ENCODE measurements at places on chromosomes 7 and 10. TPM values are rescaled to one million over a fixed set of nuclear protein-coding genes. Genes with fewer than 3 reads are reported as not detected.
A peak's percentile ranks its signal among the peaks of the same experiment; 100 is the strongest.

DNA sequence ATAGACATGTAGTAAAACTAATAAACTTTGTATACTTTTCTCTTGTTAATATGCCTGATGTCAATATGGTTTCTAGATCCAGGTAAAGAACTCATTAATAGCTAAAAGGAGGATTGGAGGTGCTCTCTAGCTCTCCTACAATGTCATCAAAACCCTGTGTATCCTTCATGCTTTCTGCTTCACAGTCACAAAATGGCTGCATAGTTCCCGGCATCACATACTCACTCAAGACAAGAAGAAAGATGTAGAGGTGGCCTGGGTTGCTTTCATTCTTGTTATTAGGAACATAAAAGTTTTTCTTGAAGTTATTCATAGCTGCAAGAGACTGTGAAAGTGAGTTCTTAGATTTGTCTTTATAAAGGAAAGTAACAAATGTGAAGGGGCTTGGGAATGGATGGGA is 149.7 kb upstream of the EEPD1 start:
- no peak for DNase-seq

DNA sequence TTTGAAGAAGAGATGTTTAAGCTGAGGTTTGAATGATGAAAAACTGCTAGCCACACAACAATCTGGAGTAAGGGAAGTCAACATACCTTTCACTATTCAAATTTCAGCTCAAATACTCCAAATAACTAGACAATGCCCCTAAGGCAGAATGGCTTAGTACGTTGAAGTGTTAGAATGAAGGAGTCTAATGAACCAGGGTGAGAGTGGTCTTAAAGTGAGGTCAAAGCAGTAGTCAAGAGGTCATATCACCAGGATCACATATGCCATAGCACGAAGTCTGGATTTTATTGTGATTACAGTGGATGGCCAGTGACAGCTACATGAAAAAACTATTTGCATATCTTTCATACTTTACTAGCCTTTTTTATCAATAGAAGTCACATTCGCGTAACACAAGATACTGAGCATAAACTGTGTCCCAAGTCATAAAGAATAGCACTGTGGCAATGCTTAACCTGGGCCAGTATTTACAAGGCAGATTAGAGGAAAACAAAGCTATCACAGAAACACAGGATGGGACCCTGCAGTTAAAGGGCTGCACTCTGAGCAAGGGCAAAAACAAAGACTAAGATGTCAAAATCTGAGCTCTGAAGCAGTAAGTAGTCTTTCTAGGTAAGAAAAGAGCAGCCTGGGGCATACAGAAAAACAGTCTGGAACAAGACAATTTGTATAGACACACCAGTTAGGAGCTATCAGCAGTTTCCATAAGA is 61.5 kb downstream of the HYCC1 start:
- DNase-seq = no peak

DNA sequence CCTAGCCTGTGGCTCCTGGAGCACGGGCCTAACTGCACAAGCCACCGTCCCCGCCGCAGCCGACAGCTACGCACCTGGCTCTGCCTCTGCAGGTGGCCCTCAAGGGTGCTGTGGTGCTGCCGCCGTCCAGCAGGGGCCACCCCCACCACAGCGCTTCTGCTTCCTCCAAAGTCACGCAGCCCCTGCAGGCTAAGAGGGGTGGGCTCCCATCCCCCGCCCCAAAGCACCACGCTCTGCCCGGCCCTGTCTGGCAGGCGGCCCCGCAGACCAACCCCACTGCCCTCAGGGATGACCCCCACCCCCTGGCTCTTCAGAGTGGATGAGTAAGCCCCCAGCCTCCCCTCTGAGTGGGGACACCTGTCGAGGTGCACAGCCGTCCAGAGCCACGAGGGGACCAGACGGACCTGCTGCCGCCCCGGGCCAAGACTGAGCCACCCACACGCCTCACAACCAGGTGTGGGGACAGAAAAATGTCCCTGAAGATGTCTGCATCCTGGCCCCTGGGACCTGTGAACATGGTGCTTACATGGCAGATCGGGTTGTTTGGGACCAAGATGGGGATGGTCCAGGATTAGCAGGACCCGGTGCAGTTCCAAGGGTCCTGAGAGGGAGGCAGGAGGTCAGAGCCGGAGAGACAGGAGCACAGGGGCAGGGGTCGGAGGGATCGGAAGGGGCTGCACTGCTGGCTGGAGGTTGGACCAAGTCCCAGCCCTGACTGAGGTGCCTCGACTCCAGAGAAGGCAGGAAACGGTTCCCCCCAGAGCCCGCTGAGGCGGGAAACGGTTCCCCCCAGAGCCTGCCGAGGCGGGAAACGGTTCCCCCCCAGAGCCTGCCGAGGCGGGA is 9.0 kb upstream of the ADAP1 start:
- DNase-seq = peak; percentile 39

DNA sequence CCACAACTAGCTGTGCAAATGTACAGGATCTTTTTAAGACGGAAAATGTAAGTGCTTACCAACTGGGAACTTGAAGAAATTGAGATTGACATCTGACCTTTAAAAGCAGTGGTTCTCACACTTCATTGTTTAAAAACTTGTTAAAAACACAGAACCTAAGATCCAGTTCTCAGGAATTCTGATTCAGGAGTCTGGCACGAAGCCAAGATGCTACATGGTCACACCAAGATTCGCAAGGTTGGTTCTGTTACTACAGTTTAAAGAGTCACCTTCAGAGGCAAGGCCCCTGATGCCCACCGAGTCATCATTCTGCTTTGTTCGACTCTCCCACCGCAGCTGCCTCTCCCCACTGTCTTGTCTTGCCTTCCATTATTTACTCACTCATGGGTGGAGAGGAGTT is 113.3 kb downstream of the GLI3 start:
- DNase-seq = no peak

DNA sequence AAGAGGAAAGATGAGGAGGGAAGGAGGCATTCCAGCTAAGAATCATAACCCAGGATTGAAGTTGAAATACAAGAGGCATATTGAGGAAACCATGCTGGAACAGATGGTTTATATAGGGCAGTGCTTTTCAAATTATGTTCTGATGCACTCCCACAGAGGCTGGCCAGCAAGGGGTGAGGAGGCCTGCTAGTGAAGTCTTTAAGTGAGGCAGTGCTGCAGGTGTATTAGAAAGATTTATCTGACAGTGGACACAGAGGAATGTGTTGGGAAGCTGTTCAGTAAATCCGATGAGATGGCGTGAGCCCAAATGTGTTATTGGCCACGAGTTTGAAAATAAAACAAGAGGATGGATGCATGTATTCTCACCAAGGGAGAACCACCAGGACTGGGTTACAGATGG is 28.6 kb downstream of the REEP3 start:
- DNase-seq = no peak

GRCh38 chr7:27774717-27775328 is 34.9 kb downstream of the TAX1BP1 start:
- DNase-seq = no peak

- DNase-seq = no peak
These were observed 40.6 kb downstream of the STAM start for GRCh38 chr10:17684537-17684936.

DNA sequence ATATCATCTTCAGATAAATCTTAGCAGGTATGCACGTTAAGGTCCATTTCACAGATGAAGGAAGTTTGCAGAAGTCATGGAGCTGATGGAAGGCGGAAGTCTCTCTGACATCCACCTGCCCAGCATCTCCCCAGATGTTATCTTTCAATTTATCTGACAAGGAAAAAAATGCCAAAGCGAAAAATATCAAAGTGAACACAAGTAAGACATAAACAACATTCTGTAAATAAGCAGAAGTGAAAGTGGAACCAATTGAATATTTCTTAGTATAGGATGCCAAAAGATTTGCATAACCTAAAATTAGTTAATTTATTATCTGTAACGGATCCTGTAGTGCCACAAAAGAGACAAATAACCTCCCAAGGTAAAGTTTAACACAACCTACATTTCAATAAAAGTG is 73.6 kb upstream of the NEBL start:
- DNase-seq = no peak

- DNase-seq = no peak
These were observed 201.3 kb upstream of the CDCA7L start for GRCh38 chr7:22146961-22147512.

GRCh38 chr7:17140406-17140805 is 158.0 kb upstream of the AHR start:
- no peak for DNase-seq

- no peak for DNase-seq
These were observed 7.4 kb upstream of the TRPV6 start for GRCh38 chr7:142892951-142893350.

- no peak for DNase-seq
These were observed 1175.3 kb downstream of the GATA3 start for GRCh38 chr10:9229702-9230244.

GRCh38 chr10:132943058-132943790 is 854 bp upstream of the CFAP46 start:
- DNase-seq = no peak

GRCh38 chr7:32023376-32023775 is 46.8 kb downstream of the PDE1C start:
- no peak for DNase-seq

DNA sequence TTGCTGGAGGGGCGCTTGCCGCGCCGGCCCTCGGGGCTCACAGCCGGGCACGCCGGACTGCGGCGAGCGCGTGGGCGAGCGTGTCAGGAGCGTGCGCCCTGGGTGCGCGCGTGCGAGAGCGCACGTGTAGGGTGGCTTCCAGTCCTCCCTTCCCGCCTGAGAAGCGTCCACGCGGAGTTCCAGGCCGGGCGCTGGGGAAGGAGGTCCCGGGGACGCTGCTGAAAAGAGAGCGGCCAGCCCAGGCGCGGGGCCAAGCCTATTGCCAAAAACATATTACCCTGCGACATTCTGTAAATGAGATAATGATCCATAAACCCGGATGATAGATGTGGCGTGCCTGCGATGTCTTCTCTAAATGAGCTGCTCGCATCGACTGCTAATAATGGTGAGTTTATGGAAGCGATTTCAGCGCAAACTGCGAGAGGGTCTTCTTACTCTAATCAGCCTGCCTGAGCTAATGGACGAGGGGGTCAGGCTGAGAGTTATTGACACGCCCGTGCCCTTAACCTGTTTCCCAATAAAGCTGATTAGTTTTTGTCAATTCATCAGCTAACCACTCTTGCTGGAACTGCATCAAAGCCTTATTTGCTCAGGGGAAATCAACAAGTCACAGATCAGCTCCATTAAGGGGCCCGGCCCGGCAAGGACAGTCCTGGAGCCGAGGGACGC is 8.0 kb upstream of the MNX1 start:
- DNase-seq = no peak

DNA sequence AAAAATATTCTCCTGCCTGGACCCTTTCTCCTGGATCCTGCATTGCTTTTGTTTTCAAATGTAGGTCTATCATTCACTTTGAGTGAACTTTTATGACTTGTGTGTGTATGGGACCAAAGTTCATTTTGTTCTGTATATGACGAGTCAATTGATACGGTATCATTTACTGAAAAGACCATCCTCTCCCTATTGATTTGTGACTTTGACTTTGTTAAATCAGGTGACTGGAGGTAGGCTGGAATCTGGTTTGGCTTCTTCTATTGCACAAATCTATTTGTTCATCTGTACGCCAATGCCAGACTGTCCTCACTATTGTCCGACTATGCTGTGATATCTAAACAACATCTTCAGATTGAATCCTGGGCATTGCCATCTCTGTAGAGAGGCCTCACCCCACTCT is 5.3 kb upstream of the ARMS2 start:
- no peak for DNase-seq

DNA sequence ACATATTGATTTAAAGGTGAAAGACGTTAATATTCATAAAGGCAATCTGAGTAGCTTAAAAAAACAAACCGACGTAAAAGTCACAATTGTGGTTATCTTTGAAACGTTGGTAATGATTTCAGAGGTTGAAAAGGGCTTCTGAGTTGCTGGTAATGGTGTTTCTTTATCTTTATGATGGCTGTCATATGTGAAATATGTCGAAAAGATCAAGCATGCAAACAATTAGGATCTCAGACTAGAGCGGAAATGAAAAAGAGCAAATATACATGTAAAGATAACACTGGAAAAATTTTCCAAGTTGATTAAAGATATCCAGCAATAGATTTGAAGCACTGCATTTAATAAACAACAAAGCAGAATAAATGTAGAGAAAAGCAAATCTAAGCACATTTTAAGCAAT is 998.3 kb upstream of the MBL2 start:
- DNase-seq = no peak

- DNase-seq = no peak
These were observed 21.0 kb downstream of the COBL start for GRCh38 chr7:51295440-51296245.

DNA sequence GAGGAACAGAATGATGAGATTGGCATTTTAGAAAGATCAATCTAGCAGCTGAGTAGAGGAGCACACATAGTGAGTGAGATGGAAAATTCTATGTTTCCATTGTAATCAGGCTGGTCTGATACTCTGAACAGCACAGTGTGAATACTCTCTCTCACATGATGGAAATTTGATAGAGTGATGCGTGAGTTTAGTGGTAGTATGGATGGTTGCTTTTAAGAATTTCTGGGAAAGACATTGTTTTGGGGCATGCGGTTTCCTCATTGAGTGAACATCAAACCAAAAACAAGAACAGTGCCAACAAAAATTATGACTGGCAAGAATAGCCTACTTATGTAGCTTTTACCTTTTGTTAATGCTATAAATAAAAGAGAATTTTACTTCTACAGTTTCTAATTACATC is 183.2 kb downstream of the PDE1C start:
- no peak for DNase-seq

GRCh38 chr7:38368191-38368605 is 94.8 kb upstream of the TARP start:
- DNase-seq = peak; percentile 67

LIPN gene
- total RNA-seq = not detected

AGAP3 gene
- total RNA-seq = 446 TPM

FAS gene
- total RNA-seq = 12.3 TPM

POLL gene
- total RNA-seq = 35.1 TPM

IL6 gene
- total RNA-seq = 18.2 TPM

FIGNL1 gene
- total RNA-seq = 12.2 TPM

GTF2IRD1 gene
- total RNA-seq = 20.3 TPM

CLCN1 gene
- total RNA-seq = not detected

LLCFC1 gene
- total RNA-seq = not detected

TMEM176B gene
- total RNA-seq = 15.2 TPM

ACADSB gene
- total RNA-seq = 46.8 TPM

LRRC17 gene
- total RNA-seq = 2.3 TPM

RADIL gene
- total RNA-seq = 4.6 TPM

C10orf62 gene
- total RNA-seq = 2.0 TPM
